ENCODE measurements at places on chromosomes 6 and 20. TPM values are rescaled to one million over a fixed set of nuclear protein-coding genes. Genes with fewer than 3 reads are reported as not detected.

The CASS4 gene
- total RNA-seq = 0.38 TPM

The TNNC2 gene
- not detected for total RNA-seq

The KCTD20 gene
- 81.7 TPM for total RNA-seq

DNA sequence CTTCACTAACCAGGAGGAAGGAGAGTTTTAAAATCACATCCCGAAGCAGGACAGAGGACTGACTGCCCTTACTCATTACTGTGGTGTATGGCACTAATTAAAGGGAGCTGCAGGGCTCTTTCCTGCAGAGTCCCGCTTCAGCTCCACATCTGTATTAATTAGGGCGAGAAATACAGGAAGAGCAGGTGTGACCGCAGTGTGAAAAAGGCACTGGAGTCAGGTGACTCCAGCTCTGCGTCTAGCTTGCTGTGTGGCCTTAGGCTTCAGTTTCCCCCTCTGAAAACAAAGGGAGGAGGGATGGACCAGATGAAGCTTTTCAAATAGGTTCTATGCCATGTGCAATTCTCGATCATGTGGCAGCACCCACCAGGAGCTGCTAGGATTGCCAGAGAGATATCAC, 34.0 kb downstream of the KIAA1755 start:
- no peak for DNase-seq

DNA sequence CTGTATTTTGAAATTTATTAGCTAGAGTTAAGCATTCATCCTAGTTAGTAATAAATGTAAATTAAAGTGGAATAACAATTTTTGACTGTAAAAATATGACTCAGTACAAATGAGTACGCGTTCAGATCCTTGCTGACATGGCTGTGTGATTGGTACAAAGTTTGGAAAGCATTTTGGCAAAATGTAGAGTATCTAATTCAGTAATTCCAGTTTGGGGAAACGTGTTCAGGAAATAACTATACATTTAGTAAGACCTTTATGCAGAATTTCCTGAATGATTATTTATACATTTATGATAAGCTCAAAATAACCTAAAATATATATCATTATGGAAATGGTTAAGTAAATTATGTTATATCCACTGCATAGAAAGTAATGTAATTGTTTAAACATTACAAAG, 8.0 kb downstream of the VTA1 start:
- no peak for DNase-seq

GRCh38 chr6:107822176-107823046, 1.7 kb downstream of the SCML4 start:
- no peak for DNase-seq

GRCh38 chr6:37704066-37704465, 6.4 kb upstream of the MDGA1 start:
- DNase-seq = no peak

GRCh38 chr20:15814911-15815310, 758.3 kb downstream of the KIF16B start:
- DNase-seq = peak; percentile 4

DNA sequence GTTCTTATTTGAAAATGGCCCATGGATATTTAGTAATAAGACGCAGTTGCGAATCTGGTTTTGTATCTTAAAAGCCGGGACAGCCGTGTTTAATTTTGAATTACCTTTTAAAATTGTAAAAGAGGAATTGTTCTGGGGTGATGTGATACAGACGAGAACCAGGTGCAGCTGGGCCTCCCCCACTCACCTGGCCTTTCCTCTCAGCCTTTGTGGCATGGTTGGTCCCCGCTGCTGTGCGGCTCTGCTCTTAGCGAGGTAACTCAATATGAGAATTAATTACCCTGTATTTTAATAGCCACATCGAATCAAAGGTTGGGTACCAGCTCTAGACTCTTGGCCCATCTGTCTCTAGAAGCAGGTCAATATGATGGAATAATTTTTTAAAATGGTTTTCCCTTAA, 56.5 kb upstream of the DACT2 start:
- no peak for DNase-seq

DNA sequence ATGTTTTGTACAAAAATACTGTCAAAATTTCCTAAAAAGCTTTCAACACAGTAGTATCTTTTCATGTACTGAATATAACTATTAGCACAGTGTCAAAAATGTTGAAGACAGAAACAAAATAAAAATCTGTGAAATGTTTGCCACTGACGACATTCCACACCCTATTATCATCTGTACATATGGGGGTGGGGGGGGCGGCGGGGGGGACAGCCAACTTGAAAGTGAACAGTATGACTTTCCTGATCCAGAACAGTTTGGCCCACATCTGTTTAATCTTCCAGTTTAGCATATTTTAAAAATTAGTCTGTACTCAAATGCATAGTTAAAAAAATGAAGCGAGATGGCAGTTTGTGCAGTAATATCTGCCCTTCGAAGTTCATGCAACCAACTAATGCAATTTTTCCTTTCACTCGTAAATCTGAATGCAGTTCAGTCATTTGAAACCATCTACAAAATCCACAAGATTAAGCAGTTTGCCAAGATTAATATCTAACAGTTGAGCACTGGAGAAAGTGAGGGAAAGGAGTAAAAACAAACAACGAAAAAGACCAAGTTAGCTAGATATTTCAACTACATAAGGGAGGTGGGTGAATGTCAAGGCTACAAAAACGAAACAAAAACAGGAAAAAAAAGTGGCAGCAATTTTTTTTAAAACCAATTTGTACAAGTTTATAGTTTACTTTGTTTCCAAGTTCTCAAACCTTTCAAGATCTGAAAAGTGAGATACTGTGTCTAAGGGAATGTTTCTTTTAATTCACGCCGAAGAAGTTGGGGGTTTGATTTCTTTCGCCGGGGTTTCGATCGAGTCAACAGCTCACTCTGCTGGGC, 1.9 kb downstream of the CITED2 start:
- peak; percentile 74 for DNase-seq

- DNase-seq = no peak
Observed at GRCh38 chr6:167015302-167015701, 16.1 kb downstream of the CEP43 start.
